AG04450 (cell line): ENCODE measurements at places on chromosomes 7 and 10.

DNA sequence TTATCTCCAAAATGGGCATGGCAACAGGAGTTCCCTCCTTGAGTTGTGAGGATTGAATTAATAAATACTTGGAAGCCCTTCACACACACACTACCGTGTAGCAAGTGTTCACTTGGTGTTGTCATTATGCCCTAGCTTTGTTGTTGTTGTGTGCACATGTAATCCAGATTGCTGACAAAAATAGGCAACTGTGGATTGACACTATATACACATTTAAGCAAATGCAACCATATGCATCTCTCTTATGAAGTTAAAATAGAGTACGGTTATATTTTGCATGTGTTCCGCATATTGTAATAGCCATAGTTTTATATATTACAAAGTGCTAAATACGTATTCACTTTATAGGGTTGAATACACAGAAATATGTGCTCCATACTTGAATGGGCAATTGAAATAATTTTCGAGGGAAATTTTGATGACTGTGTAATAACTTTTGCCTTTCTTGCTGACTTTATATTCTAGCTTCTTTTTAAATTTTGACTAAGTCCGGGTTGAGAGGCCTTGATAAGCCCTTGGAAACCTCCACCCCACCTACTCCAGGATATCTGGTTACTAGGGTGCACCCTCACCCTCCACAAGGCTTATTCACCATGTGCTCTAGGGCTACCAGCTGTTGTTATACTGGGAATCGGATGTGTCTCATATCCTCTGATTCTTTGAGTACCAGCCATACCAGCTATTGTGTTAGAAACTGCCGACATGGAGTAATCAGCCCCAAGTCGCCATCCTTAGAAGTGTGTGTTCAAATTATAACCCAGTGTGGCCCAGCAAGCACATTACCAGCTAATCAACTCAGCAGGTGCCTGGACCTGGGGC lies 265.0 kb downstream of the CAMK1D start:
- no peak for DNase-seq

DNA sequence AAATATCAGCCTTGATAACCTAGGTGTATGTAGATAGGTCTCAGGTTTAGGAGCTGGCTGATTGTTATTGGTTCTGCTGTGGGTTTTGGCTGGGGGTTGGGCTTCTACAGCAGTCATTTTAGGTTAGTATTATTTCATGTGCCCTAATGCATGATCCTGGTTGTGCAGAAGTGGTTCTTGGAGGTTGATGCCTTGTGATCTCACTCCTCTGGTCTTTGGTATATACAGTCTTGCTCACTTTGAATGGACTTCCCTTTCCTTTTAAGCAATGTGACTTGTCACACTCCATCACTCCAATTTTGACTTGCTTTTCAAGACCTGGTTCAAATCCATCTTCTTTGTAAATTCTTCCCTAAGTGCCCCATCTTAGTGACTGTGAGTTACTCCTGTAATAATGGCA lies 188.9 kb downstream of the LRMDA start:
- DNase-seq, result no peak

GRCh38 chr7:138125598-138126111 lies 49.4 kb downstream of the AKR1D1 start:
- no peak for DNase-seq

DNA sequence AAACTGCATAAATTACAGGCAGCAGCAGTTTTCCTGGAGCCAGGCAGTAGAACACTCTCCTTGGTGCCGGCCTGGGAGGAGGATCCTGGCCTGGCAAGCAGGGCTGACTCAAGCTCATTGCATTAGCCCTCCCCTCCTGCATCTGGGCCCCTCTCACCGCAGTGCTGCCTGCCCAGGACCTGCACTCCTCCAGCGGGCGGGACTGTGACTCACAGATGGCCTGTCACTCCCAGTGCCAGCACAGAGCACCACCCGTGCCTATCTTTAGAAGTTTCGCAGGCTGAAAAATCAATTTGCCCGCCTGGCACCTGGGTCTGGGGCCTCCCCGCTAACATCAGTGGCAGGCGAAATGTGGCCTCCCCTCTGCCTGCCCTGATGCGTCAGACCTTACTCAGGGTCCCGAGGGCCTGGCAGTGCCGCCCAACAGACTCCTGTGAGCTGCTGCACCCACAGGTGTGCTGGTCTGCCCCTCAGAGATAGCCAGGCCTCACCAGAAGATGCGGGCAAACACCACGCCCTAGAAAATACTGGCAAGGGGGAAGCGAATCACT lies 123.8 kb downstream of the KCNMA1 start:
- peak; percentile 58 for DNase-seq

GRCh38 chr7:88111140-88111743 lies 108.6 kb downstream of the SRI start:
- DNase-seq, result no peak

GRCh38 chr7:32916006-32916405 lies 24.4 kb upstream of the KBTBD2 start:
- no peak for DNase-seq

GRCh38 chr10:55820071-55820470 lies 541.0 kb downstream of the ZWINT start:
- no peak for DNase-seq

DNA sequence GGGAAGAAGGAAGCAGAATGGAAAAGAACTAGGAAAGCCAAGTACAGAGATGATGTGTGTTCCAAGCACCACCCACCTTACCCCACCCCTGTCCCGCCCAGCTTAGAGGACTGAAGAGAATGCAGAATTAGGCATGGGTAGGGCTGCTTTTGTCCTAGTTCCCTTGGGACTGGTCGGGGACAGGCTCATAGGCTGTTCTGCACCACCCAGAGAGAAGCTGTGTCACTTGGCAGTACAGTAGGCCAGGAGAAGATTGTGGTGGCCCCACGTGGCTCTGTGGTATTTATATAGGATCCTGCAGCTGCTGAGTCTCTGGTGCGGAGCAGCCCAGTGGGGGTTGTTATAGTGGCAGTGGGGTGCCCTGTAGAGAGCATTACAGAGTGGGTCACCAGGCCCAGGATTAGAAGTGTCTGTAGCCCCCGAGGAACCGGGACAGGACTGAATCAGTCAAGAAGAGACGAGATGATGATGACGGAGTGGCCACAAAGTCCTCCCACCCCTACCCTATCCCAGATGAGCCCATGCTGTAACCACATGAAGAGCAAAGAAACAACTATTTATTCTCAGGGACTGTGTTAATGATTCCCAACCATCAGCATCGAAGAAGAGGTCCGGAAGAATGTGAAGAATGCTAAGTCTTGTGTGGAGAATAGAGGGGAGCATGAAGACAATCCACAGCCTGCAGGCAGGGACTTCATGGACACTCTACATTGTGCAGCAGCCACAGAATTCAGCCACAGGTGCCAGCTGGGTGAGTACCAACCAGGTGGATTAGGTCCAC lies 88.9 kb downstream of the C1GALT1 start:
- DNase-seq, result no peak

GRCh38 chr7:157500171-157500960 lies 163.6 kb downstream of the DNAJB6 start:
- no peak for DNase-seq

- no peak for DNase-seq
Measured at GRCh38 chr7:2521341-2521745, 1.8 kb downstream of the LFNG start.

DNA sequence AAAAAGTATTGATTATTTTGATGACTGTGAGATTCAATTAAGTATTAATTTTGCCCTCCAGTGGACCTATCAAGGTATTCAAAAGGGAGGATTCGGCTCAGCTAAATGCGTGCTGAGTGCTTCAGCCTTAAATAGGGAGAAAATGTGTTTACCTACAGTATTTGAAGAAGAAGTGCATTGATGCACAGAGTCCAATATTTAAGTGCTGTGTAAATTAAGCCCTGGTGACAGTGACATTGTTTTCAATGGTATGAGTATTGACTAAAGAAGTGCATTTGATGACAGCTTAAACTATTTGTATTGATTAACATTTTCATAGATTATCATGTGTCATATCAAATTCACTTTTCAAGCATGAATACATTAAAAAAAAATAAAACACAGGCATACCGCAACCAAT lies 106.6 kb downstream of the POU6F2 start:
- no peak for DNase-seq

DNA sequence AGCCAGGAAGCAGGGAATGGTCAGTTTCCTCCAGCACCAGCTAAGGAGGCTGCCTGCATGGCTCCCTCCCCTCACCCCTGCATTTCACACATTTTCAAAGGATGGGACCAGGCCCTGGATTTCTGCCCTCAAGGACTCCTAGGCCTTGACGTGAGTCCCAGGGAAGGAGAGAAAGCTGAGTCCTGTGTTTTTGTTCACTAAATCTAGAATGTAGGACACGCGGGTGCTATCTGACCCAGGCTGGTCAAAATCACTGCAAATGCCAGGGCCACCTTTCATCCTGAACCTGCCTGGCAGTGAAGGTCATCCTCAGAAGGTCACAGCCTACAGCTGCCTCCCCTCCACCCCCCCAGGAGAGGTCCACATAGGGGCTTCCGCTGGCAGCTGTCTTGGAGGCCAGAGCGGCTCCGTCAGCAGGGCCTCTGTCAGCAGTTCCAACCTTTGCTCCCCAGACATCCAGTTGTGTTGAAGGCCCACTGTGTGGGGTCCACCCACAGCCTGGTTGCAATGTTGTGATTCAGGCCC lies 18.0 kb downstream of the RHBDD2 start:
- no peak for DNase-seq

DNA sequence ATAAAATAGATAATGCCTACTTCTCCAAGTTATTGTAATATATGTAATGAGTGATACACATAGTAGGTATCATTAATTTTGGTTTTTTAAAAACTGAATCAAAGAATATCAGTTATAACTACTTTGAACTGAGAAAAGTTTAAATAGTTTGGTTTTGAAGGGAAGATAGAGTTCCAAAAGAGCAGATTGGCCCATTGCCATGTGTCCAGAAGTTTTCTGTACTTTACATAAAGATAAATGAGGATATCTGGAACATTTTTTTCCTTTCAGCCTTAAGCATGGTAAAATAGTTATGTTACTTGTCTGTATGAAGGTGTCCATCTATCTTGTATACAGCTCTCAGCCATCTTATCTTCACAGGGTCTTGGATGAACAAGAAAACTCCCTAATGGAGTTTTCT lies 97.9 kb upstream of the MXI1 start:
- no peak for DNase-seq

DNA sequence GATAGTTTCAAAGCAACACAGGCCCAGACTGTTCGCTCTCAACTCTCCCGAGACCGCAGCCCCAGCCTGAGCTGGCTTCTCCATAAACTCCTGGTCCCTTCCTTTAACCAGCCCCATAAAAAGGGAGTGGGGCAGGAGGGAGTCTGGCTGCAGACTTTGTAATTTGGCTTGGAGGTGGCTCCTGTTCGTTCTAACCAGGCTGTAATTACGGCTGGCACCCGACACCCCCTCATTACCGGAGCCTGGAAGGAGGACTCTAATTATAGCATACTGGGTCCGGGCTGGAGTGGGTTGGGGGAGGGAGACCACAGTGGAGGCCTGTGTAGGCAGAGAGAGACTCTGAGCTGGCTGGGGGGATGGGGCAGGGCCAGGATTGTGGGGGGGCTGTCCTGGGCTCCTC lies 49.7 kb downstream of the UNC5B start:
- no peak for DNase-seq

DNA sequence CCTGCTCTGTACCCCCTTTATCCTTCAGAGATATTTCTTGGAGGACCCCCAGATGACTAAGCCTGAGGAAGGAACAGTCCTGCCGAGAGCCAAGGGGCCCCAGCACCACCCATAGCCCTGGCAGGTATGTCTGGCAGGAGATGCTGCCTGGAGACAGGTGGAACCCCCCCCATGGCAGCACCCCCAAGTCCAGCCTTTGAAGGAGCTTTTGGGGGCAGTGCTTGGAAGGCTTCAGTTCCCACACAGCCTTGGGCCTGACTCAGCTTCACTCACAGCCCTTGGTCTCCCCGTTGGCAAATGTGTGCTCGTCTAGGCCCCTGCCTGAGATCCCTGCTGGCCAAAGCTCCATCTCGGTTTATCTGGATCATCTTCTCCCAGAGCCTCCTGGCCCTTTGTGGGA lies 23.0 kb upstream of the PCBD1 start:
- no peak for DNase-seq

GRCh38 chr10:72386916-72387586 lies 32.3 kb upstream of the DNAJB12 start:
- no peak for DNase-seq

DNA sequence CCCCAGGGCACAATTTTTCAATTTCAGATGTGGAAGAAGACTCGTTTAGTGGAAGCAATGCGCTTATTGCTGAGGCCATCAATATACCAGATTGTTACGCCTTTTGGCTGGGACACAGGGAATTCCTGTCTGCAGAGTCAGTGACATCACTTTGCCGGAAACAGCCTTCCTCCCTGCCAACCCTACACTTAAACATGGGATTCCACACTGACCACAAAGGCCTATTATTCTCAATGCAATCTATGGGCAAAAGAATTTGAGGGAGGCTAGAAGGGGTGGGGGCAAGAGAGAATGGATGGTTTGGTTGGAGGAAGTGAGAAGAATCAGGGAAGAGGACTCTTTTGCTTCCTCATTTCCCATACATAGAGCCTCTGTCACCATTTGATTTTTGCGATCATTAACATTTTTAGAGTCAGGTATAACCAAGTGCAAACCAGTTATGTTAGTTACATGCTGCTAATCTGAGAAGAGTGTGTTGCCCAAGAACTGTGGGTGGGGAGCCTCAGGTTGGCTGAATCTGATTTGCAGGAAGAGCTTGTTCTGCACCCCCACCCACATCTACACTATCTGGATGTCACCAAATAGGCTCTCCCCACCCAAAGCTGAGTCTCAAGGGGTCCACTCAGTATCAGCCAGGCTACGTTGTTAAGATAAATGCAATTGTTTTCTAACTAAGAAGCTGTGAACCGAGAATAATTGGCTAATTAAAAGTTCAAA lies 58.2 kb downstream of the ENTPD1 start:
- DNase-seq, result peak; percentile 59

- DNase-seq, result no peak
Measured at GRCh38 chr10:44787480-44788075, 123.6 kb upstream of the TMEM72 start.

DNA sequence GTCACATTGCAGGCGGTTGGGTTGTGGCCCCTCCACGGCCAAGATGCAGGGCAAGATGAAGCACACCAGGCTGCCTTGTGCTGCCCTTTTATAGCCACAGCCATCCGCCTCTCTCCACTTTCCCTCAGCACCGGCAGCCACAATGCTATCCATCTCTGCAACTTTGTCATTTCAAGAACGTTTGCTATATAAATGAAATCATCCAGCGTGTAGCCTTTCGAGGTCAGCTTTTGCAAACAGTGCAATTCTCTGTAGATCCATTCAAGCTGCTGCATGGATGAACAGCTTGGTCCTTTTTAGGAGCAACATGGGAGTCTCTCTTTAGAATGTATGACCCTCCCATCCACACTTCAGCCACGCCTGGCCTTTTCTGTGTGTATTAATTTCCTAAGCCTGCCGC lies 6.4 kb upstream of the IL15RA start:
- DNase-seq, result no peak

DNA sequence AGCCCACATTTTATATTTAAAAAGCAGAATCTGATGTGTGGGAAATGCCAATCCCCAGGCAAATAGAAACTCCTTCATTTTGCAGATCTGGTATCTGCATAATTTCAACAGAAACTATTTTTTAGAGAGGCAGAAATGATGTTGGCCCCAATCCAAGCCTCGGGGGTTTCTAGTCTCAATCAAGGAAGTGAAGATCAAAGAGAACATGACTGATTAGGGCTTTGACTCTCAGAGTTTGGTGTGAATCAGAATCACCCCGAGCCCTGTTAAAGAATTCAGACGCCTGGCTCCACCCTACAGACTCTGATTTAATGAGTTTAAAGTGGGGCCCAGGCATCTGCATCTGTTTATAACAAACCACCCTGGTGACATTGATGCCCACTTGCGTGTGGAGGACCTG lies 36.7 kb upstream of the UBE2H start:
- DNase-seq, result no peak

- no peak for DNase-seq
Measured at GRCh38 chr10:98415731-98416119, 743 bp upstream of the PYROXD2 start.

- peak; percentile 64 for DNase-seq
Measured at GRCh38 chr7:94395141-94396036, 694 bp downstream of the COL1A2 start.
